Renal pelvis (tissue), 12 donors: ENCODE measurements at places on chromosomes 13 and 19. TPM values are rescaled to one million over a fixed set of nuclear protein-coding genes. Genes with fewer than 3 reads are reported as not detected.

The MED4 gene
- polyA plus RNA-seq: 73.2 TPM

The GPR12 gene
- not detected for polyA plus RNA-seq

The ZNF564 gene
- polyA plus RNA-seq: 12.7 TPM

The ZNF681 gene
- 5.4 TPM for polyA plus RNA-seq

The ZNF677 gene
- 55.3 TPM for polyA plus RNA-seq

The CEACAM7 gene
- polyA plus RNA-seq: not detected

The PSG3 gene
- polyA plus RNA-seq: not detected

The FBXO17 gene
- polyA plus RNA-seq: 106 TPM

The KBTBD7 gene
- polyA plus RNA-seq: 19.4 TPM

The KCNRG gene
- polyA plus RNA-seq: 3.0 TPM

The ANKRD10 gene
- polyA plus RNA-seq: 356 TPM

The PDX1 gene
- polyA plus RNA-seq: not detected

The TMEM190 gene
- 0.41 TPM for polyA plus RNA-seq

The KRTDAP gene
- 0.70 TPM for polyA plus RNA-seq

The PSG7 gene
- not detected for polyA plus RNA-seq

The FXYD3 gene
- polyA plus RNA-seq: 18.6 TPM

The TJP3 gene
- polyA plus RNA-seq: 12.1 TPM

The CEACAM3 gene
- polyA plus RNA-seq: not detected

The OR7D2 gene
- 0.06 TPM for polyA plus RNA-seq

The LILRA1 gene
- 0.53 TPM for polyA plus RNA-seq

The FGF21 gene
- polyA plus RNA-seq: not detected

The PSG1 gene
- 0.07 TPM for polyA plus RNA-seq

The WASF3 gene
- polyA plus RNA-seq: 54.2 TPM

The ZNF653 gene
- polyA plus RNA-seq: 11.0 TPM

The RNF17 gene
- not detected for polyA plus RNA-seq

The ZNF528 gene
- 62.6 TPM for polyA plus RNA-seq

The SBK3 gene
- 0.11 TPM for polyA plus RNA-seq

The ZNF28 gene
- 19.0 TPM for polyA plus RNA-seq

The CEACAM6 gene
- polyA plus RNA-seq: 0.17 TPM

The CERS1 gene
- 7.8 TPM for polyA plus RNA-seq

The DACH1 gene
- polyA plus RNA-seq: 98.9 TPM

The GAPDHS gene
- polyA plus RNA-seq: not detected

The ZNF506 gene
- 27.4 TPM for polyA plus RNA-seq
